ENCODE measurements at places on chromosomes 6 and 20.

GRCh38 chr6:140043357-140043756 is 668.9 kb upstream of the CITED2 start:
- no peak for DNase-seq

- DNase-seq = peak; percentile 8
Observed at GRCh38 chr6:90537723-90538258, 49.1 kb downstream of the MAP3K7 start.

DNA sequence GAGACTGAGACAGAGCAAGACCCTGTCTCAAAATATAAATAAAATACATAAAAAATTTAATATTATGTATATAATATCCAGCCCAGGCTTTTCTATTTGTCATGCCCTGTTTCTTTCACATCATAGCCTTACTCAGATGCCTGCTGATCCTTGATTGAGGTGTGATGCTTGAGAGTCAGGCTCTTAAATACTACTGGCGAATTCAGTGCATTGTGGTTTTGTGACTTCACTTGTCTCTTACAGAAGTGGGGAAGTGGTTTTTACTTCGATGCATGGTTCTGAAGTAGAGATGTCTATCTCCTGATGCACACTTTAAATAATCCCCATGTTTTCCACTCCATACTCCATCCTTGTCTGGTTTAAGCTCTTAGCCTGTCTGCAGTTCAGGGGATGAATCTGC is 29.1 kb downstream of the ASXL1 start:
- no peak for DNase-seq

DNA sequence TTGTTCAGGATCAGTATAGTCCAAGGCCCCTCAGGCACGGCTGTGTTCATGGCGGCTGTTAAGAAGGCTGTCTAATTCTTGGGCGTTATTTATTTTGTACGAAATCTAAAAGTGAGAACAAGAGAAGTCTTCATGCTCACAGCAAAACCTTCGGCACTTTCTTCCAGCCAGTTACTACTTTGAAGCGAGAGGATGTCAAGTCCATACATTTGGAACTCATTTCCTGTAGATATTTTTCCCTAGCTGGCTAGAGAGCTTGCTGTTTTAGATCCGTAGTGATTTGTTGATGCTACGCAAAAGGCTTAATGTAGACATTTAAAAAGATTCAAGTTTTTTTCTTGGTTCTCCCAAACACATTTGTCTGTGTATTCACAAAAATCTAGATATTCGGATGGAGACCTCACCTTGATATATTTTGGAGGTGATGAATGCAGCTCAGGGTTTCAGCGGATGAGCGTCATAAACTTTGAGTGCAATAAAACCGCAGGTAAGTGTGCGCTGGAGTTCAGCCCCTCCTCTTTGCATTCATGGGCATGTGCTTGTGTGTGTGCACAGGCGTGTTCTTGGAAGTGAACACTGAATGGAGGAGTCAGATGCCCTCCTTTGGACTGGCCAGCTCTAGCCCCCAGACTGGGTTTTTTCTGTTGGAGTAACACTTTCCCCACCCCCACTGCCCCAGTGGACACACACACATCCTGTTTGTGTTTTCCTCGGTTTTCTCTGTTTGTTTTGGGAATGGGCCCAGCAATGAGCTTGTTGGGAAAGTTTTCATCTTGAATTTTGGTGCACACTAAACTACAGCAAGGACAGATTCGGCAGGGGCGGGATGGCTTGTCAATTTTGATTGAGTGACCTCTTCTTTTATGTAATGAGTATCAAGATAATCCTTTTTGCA is 65.4 kb downstream of the IGF2R start:
- no peak for DNase-seq

- DNase-seq = no peak
Observed at GRCh38 chr6:80425089-80425823, 318.8 kb downstream of the BCKDHB start.

DNA sequence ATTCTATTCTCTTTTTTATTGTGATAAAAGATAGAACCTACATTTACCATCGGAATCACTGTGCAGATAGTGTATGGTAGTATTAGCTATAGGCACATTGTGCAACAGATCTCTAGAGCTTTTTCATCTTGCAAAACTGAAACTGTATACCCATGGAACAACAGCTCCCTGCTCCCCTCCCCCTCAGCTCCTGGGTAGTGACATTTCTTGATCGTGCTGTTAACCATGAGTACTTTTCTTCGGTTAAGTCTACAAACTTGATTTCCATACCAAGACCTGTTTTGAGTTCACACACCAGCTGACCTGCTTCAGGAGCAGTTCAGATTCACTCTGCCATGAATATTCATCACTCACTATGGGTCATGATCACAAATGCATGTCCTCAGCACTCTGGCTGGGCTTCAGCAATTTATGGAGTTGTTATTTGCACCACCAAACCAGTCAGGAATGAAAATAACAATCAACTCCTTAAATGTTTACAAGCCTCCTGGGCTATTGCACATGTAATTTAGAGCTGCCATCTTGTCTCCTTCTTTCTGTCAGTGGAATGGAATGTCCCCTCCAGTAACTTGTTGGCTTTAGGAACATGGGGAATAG is 32.8 kb downstream of the PRDM1 start:
- no peak for DNase-seq

- no peak for DNase-seq
Observed at GRCh38 chr6:168837254-168838036, 396.5 kb downstream of the SMOC2 start.
